Activated CD4-positive, alpha-beta T cell treated with anti-CD3 and anti-CD28 coated beads, Interleukin-2, amount 10 ng/mL, durations not matched to agents 7 days and 5 days (primary cell): ENCODE measurements at places on chromosomes 2 and 18. TPM values are rescaled to one million over a fixed set of nuclear protein-coding genes. Genes with fewer than 3 reads are reported as not detected.

The KCNJ3 gene
- total RNA-seq, result not detected

The IL1B gene
- total RNA-seq, result not detected

The VWA3B gene
- total RNA-seq, result not detected

The HS1BP3 gene
- 14.4 TPM for total RNA-seq

DNA sequence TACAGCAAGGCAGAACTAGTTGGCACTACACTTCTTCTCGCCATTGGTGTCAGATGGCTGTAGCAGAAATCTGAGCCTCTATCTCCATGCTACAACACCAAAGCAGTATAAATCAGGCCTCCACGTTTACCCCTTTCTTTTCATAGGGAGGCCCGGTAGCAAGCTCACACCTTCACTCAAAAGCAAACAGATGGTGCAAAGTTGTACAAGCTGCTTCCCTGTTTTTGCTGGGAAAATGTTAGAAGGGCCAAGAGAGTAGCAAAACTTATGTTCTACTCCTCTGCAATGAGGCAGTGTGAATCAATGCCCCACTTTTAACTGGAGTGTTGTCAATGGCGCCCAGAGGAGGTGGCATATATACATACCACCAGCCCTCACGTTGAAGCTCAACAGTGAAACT, 369.6 kb upstream of the NRXN1 start:
- H3K4me1 ChIP-seq, result no peaks in the 10 kb centered on the region
- DNase-seq, result no peak
- no peak overlapping the region for H3K4me3 ChIP-seq

GRCh38 chr2:199485732-199486335, 28.1 kb upstream of the SATB2 start:
- peaks cover 4% of the 10 kb centered on the region for H3K27me3 ChIP-seq
- H3K36me3 ChIP-seq, result no peaks in the 10 kb centered on the region
- DNase-seq, result peak; percentile 29
- no peak overlapping the region for H3K4me3 ChIP-seq

DNA sequence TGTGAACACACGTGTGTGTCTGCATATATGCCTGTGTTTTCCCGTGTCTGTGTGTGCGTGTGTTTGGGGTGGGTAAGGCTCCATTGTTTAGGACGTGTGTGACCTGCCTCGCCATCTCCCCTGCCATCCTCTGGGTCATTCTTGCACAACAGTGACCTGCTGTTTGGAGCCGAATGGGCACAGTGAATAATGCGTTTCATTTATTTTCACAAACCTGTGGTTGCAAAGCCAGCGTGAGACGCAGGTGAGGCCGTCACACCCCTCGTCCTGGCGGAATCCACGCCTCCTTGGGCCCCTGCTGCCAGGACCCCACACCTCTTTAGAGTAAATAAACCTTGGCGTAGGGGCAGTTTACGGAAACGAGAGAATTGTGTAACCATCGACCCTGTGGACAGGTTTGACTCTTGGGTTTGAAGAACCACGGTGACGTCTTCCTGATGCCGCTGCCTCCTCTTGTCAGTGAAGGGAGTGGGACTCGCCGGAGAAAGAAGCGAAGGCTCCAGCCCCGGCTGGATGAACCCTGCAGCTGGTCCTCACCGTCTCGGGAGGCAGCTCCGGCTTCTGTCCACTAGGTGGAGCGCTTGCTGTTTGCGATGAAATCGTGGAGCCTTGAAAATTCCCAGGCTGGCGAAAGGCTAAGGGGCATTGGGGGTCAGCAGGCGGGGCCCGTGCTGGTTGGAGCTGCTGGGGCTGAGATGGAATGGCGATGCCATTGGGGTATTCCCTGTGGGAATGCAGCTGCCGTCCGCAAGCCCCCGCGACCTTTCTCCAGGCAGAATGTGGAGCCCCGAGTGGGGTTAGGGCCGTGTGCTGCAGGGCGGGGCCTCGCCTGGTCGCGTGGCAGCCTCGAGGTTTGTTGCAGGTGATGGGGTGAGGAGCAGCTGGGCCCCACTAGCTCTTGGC, 81.1 kb downstream of the RTP5 start:
- H3K36me3 ChIP-seq, result no peaks in the 10 kb centered on the region
- DNase-seq, result peak; percentile 69
- no peaks in the 10 kb centered on the region for H3K27me3 ChIP-seq
- no peak overlapping the region for H3K4me3 ChIP-seq

DNA sequence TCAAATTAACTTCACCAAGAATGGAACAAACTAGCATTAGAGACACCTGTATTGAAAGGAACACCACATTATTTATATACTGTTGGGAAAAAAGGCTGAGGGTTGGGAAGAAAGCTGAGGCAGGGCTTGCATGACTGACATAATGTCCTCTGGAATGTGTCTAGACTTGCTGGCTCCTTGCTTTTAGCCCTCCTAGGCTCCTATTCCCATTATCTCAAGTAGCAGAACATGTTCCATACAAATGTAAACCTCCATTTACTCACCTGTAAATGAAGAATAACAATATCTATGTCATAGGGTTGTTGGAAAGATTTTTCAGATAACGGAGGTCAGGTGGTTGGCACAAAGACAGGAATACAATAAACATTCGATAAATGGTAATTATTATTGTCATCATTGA, 976 bp upstream of the ACADL start:
- DNase-seq, result no peak
- peaks cover 51% of the 10 kb centered on the region for H3K27me3 ChIP-seq
- H3K27ac ChIP-seq, result no peak overlapping the region
- H3K36me3 ChIP-seq, result no peaks in the 10 kb centered on the region

- no peaks in the 10 kb centered on the region for H3K4me1 ChIP-seq
- no peak overlapping the region for H3K27ac ChIP-seq
- H3K4me3 ChIP-seq, result no peak overlapping the region
- DNase-seq, result no peak
- no peaks in the 10 kb centered on the region for H3K36me3 ChIP-seq
Measured at GRCh38 chr2:56626927-56627326, 443.1 kb downstream of the CCDC85A start.

DNA sequence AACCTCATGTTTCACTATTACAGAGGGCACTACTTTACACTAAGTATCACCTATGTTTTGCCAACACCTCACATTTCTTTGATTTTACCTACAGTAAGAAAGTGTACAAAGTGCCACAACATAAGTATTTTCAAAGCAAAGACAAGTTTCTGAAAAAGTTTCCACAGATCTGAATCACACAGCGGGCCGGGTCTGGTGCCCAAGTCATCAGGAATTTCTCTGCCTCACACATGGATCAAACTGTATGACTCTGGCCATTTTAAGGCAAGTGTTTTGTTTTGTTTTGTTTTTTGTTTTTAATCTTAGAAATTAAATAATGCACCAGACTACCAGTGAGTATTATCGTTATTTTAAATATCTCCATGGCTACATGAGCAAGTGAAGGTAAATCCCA, 73.4 kb downstream of the ZNF516 start:
- H3K4me1 ChIP-seq, result peaks cover 3% of the 10 kb centered on the region
- no peak overlapping the region for H3K4me3 ChIP-seq

- no peak for DNase-seq
- H3K27ac ChIP-seq, result no peak overlapping the region
- H3K36me3 ChIP-seq, result no peaks in the 10 kb centered on the region
- H3K27me3 ChIP-seq, result no peaks in the 10 kb centered on the region
Measured at GRCh38 chr2:133498662-133499585, 69.3 kb downstream of the NCKAP5 start.

DNA sequence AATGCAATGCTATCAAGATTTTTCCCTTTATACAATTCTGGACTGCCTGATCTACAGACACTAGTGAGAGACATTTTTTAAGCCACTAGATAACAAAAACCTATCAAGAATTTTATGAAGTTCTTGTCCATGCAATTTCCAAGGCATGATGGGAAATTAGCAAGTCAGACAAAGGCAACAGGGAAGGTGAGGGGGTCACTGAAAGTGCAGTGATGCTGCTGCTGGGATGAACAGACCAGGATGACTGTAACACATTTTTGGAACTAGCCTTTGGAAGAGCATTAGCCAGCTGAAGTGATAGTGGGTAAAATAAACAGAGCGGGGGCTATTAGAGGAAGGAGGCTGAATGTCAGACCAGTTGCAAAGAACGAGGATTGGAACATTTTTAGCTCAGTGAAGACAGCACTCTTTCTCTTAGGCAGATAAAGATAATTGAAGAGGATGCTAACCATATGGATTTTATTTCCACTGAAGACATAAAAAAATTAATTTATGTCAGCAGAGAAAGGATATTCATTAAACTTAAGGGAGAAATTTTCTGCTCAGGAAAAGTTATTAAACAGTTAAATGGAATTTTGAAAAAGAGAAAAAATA, 17.9 kb downstream of the NRXN1 start:
- H3K4me3 ChIP-seq, result no peak overlapping the region
- no peak overlapping the region for H3K27ac ChIP-seq
- H3K27me3 ChIP-seq, result no peaks in the 10 kb centered on the region
- no peaks in the 10 kb centered on the region for H3K36me3 ChIP-seq
- no peak for DNase-seq

GRCh38 chr2:134127496-134127895, 126.4 kb upstream of the MGAT5 start:
- no peak overlapping the region for H3K27ac ChIP-seq
- H3K4me1 ChIP-seq, result peaks cover 57% of the 10 kb centered on the region
- H3K4me3 ChIP-seq, result no peak overlapping the region
- peaks cover 30% of the 10 kb centered on the region for H3K36me3 ChIP-seq
- DNase-seq, result peak; percentile 58

GRCh38 chr2:233121856-233122255, 61.7 kb downstream of the INPP5D start:
- H3K4me1 ChIP-seq, result peaks cover 28% of the 10 kb centered on the region
- H3K36me3 ChIP-seq, result peaks cover 59% of the 10 kb centered on the region
- DNase-seq, result no peak
- no peak overlapping the region for H3K4me3 ChIP-seq

GRCh38 chr2:66915237-66915636, 480.3 kb downstream of the MEIS1 start:
- no peaks in the 10 kb centered on the region for H3K4me1 ChIP-seq
- no peak overlapping the region for H3K4me3 ChIP-seq
- H3K27ac ChIP-seq, result no peak overlapping the region
- no peaks in the 10 kb centered on the region for H3K36me3 ChIP-seq
- no peak for DNase-seq

- no peak for DNase-seq
- H3K27me3 ChIP-seq, result peaks cover 9% of the 10 kb centered on the region
- no peak overlapping the region for H3K4me3 ChIP-seq
Measured at GRCh38 chr2:182890305-182890704, 23.9 kb upstream of the FRZB start.

DNA sequence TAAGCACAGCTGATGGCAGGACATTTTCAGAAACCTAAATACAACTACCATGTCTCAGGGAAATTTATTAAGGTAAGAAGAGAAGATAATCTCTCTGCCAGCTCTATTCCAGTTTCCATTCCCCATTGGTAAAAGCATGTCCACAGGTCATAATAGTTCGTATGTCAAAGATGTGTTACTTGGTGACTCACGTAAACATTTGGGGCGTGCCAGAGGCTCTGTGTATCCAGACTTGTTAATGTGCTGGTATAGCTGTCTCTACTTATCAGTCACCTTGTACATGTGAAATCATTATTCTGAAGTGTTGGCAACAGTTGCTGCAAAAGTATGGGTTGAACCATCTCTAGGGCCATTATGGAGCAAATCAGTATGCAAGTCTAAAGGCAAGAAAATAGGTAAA, 1345.1 kb downstream of the SUCLG1 start:
- no peak overlapping the region for H3K27ac ChIP-seq
- no peaks in the 10 kb centered on the region for H3K36me3 ChIP-seq
- no peak for DNase-seq
- H3K27me3 ChIP-seq, result no peaks in the 10 kb centered on the region

DNA sequence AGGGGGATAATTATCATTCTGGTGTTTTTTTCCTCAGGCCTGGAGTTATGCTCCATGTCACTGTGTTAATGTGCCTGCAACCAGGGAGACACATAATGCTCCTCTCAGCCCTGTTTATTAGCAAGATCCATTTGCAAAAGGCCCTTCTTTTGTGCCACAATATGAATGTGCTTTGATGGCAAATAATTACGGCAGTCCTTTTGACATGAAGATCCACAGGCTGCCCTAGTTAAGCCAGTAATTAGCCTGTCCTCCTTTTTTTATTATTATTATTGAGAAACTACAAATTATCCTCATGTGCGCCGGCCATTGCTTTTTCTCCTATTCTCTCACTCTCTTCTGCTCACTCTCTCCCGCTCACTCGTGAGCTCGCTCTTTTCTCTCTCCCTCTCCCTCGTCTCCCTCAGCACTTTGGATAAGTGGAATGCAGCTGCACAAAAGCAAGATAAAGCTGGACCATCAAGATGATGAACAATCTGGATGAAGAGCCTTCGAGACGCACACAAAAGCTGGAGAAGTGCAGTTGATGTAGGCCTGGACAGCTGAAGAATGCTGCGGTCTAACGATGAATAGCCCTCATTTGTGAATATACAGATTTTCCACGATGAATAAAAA, 762.3 kb downstream of the BCL11A start:
- no peak overlapping the region for H3K27ac ChIP-seq
- no peaks in the 10 kb centered on the region for H3K27me3 ChIP-seq
- no peak for DNase-seq
- H3K4me3 ChIP-seq, result no peak overlapping the region
- H3K36me3 ChIP-seq, result no peaks in the 10 kb centered on the region

GRCh38 chr2:233965032-233965603, 47.9 kb downstream of the TRPM8 start:
- no peak overlapping the region for H3K27ac ChIP-seq
- H3K27me3 ChIP-seq, result peaks cover 5% of the 10 kb centered on the region
- H3K4me3 ChIP-seq, result no peak overlapping the region
- H3K36me3 ChIP-seq, result no peaks in the 10 kb centered on the region
- H3K4me1 ChIP-seq, result peaks cover 6% of the 10 kb centered on the region

DNA sequence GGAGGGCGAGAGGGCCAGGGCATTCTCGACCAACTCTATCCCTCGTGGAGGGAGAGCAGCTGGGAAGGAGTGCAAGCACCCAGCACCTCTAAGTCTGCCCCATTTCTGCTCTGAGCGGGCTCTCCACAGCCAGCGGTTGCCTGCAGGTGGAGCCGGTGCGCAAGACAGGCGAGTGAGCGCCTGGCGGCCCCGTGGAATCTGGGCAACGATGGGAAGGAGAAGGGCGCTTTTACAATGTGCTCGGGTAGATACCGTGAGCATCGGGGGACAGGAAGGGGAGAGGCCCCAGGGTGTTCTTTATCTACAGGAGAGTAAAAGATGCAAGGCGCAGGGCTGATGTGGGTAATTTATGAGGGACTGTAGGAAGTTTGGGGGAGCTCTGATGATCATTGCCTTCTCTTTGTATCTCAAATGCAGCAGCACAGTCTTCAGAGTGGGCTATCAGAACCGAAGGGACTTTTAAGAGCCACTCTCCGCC, 867 bp upstream of the TTL start:
- DNase-seq, result peak; percentile 89
- H3K36me3 ChIP-seq, result peaks cover 16% of the 10 kb centered on the region
- peak overlapping the region; percentile 87 for H3K27ac ChIP-seq
- H3K4me3 ChIP-seq, result peak overlapping the region; percentile 84
- H3K4me1 ChIP-seq, result peaks cover 28% of the 10 kb centered on the region

GRCh38 chr18:47724186-47724975, 206.1 kb downstream of the SMAD2 start:
- no peaks in the 10 kb centered on the region for H3K36me3 ChIP-seq
- H3K27ac ChIP-seq, result no peak overlapping the region
- H3K4me3 ChIP-seq, result no peak overlapping the region
- no peaks in the 10 kb centered on the region for H3K4me1 ChIP-seq
- no peaks in the 10 kb centered on the region for H3K27me3 ChIP-seq
- DNase-seq, result no peak

GRCh38 chr2:227881866-227882517, 10.6 kb downstream of the DAW1 start:
- H3K27me3 ChIP-seq, result peaks cover 9% of the 10 kb centered on the region
- no peak for DNase-seq
- H3K4me1 ChIP-seq, result no peaks in the 10 kb centered on the region
- no peaks in the 10 kb centered on the region for H3K36me3 ChIP-seq
- H3K27ac ChIP-seq, result no peak overlapping the region
- no peak overlapping the region for H3K4me3 ChIP-seq
